ENCODE measurements at places on chromosomes 2 and 18.

- no peak for DNase-seq
Observed at GRCh38 chr2:11710210-11710609, 36.2 kb upstream of the LPIN1 start.

GRCh38 chr2:152875701-152876695, 157.6 kb downstream of the ARL6IP6 start:
- no peak for DNase-seq

- peak; percentile 92 for DNase-seq
Observed at GRCh38 chr2:36246320-36246990, 109.1 kb upstream of the CRIM1 start.

- DNase-seq = no peak
Observed at GRCh38 chr2:36403675-36404230, 48.2 kb downstream of the CRIM1 start.

All from T-helper 2 cell (primary cell).